ENCODE measurements at places on chromosomes 16 and 17.

DNA sequence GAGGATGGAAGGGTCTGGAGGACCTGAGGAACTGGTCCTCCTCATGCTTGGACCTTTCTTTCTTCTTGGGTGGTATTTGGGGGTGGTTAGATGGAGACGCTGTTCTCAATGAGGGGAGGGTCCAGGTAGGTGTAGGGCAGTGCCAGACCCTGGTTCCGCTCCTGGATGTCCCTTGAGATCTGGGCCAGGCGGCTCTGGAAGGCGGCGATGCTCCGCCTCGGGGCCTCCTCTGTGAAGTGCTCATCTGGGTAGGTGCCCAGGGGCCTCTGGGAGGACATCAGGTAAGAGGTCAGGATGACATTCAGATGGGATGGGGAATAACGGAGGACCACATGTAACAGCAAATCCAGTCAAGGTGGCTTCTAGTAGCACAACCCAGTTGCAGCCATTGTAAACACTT, 9.0 kb upstream of the ALOX12B start:
- no peak overlapping the region for H3K27ac ChIP-seq
- no peaks in the 10 kb centered on the region for H3K27me3 ChIP-seq
- no peaks in the 10 kb centered on the region for H3K4me1 ChIP-seq
- H3K4me3 ChIP-seq: no peak overlapping the region
- no peak for DNase-seq
- H3K36me3 ChIP-seq: no peaks in the 10 kb centered on the region

- H3K27ac ChIP-seq: no peak overlapping the region
- no peaks in the 10 kb centered on the region for H3K36me3 ChIP-seq
- no peaks in the 10 kb centered on the region for H3K27me3 ChIP-seq
Measured at GRCh38 chr17:27871407-27871806, 21.8 kb downstream of the LYRM9 start.

DNA sequence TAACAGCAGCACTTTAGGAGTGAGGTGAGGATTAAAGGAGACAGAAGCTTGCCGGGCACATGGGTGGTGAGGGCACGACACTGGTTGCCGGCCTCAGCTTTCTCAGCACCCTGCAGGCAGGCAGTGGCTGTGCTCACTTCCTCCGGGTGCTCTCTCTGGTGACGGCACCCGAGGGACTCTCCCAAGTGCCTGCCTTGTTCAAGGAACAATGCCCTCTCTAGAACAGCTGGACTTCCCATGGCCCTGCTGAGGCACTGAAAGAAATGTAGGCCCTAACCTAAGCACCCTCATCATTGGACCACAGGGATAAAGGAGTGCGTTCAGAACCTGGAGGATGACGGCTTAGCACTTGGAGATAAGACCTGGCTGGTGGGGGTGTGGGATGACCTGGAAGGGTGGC, 72.7 kb downstream of the N4BP1 start:
- peaks cover 8% of the 10 kb centered on the region for H3K4me1 ChIP-seq
- H3K27me3 ChIP-seq: no peaks in the 10 kb centered on the region
- no peaks in the 10 kb centered on the region for H3K36me3 ChIP-seq

DNA sequence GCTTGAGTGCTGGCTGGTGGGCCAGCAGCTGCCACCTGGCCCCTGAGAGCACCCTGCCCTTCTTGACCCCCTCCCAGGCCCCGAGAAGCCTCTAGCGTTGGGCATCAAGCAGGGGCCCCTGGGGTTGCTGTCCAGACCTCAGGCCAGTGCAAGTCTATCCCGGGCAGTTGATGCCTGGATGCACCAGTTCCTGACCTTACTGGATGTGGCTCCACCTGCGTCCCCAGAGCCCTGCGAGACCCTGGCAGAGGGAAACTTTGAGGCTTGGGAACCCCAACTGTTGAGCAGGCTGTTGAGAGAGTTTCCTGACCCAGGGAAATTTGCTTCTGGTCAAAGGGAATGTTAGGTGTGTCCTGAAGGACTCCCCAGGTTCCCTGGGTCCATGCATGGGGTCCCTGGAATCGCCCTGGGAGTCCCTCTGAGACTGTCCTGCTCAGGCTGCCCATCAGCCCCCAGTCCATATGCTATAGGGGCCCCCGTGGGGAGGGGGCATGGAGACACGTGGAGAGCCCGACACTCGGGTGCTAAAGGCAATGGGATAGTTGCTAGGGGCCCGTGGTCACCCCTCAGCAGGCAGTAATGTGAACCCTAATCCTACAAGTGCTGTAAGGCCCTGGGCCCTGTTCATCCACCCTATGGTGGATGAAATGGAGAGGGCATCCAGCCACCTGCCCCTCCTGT, 46.4 kb downstream of the RAB11FIP4 start:
- H3K4me3 ChIP-seq: no peak overlapping the region
- no peaks in the 10 kb centered on the region for H3K27me3 ChIP-seq
- no peak for DNase-seq

GRCh38 chr17:58531661-58532554, 17.5 kb upstream of the MTMR4 start:
- H3K4me1 ChIP-seq: no peaks in the 10 kb centered on the region
- no peaks in the 10 kb centered on the region for H3K27me3 ChIP-seq
- peak overlapping the region; percentile 38 for H3K4me3 ChIP-seq
- DNase-seq: peak; percentile 32
- no peaks in the 10 kb centered on the region for H3K36me3 ChIP-seq

- H3K27me3 ChIP-seq: no peaks in the 10 kb centered on the region
- DNase-seq: peak; percentile 75
- H3K4me3 ChIP-seq: no peak overlapping the region
- H3K27ac ChIP-seq: peak overlapping the region; percentile 24
Measured at GRCh38 chr17:44210342-44211192, 8.9 kb downstream of the UBTF start.

GRCh38 chr16:30567160-30567990, 4.1 kb downstream of the ZNF688 start:
- H3K4me1 ChIP-seq: peaks cover 3% of the 10 kb centered on the region
- H3K36me3 ChIP-seq: no peaks in the 10 kb centered on the region
- H3K4me3 ChIP-seq: no peak overlapping the region
- no peaks in the 10 kb centered on the region for H3K27me3 ChIP-seq

GRCh38 chr17:46158323-46159296, 34.6 kb downstream of the KANSL1 start:
- H3K4me3 ChIP-seq: no peak overlapping the region
- no peaks in the 10 kb centered on the region for H3K36me3 ChIP-seq

DNA sequence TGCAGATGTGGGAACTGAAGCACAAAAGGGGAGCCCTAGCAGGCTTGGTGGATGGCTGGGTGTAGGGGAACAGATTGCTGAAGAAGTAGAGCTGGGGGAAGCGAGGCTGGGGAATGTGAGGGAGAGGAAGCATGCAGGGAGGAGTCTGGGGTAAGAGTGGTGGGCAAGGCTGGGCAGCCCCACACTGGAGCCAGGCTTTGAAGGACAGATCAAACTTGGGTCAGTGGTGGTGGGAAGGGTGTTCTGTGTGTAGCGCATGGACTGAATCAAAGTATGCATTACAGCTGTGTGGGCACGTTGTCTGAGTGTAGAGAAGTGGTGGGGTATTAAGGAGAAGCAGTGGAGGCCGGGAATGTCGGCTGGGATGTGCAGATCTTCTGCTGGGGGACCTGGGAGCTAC, 116.0 kb downstream of the CYLD start:
- H3K4me3 ChIP-seq: no peak overlapping the region
- H3K36me3 ChIP-seq: no peaks in the 10 kb centered on the region
- no peak overlapping the region for H3K27ac ChIP-seq
- H3K27me3 ChIP-seq: no peaks in the 10 kb centered on the region
- H3K4me1 ChIP-seq: no peaks in the 10 kb centered on the region

DNA sequence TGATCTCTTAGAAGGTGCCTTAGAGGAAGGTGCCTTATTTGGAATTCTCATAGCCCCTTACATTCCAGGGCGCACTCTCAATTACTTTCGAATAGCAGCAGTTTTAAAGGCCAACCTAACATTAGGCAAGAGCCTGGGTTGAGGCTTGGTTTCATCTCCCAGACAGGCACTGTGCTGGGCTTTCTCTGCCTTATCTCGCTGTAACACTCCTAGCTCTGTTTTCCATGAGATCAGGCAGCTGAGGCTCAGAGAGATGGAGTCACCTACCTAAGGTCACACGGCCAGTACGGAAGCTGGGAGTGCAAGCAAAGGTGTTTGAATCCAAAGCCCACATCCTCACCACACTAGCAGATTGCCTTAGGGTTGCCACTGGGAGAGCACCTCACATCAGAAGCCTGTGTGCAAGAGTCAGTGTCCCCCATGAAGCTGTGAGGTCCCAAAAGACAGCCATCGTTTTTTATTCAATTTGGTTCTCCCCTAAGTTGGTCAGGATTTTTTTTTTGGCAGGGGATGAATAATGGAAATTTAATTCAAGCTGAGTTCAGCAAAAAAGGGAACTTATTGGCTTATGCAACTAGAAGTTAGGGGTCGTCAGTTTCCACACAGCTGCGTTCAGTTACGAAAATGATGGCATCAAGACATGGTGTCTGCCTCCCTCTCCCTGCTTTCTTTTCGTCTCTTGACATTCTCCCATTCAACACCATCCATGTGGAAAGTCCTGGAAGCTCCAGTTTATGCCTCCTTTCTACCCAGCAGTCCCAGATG, 206.4 kb downstream of the KATNIP start:
- H3K27ac ChIP-seq: no peak overlapping the region
- DNase-seq: no peak
- H3K27me3 ChIP-seq: no peaks in the 10 kb centered on the region
- H3K4me1 ChIP-seq: no peaks in the 10 kb centered on the region
- no peak overlapping the region for H3K4me3 ChIP-seq
- H3K36me3 ChIP-seq: no peaks in the 10 kb centered on the region

- DNase-seq: no peak
- peaks cover 18% of the 10 kb centered on the region for H3K4me1 ChIP-seq
- H3K36me3 ChIP-seq: no peaks in the 10 kb centered on the region
- H3K27ac ChIP-seq: no peak overlapping the region
- H3K27me3 ChIP-seq: no peaks in the 10 kb centered on the region
- H3K4me3 ChIP-seq: no peak overlapping the region
Measured at GRCh38 chr17:73357318-73357717, 45.5 kb upstream of the CDC42EP4 start.

DNA sequence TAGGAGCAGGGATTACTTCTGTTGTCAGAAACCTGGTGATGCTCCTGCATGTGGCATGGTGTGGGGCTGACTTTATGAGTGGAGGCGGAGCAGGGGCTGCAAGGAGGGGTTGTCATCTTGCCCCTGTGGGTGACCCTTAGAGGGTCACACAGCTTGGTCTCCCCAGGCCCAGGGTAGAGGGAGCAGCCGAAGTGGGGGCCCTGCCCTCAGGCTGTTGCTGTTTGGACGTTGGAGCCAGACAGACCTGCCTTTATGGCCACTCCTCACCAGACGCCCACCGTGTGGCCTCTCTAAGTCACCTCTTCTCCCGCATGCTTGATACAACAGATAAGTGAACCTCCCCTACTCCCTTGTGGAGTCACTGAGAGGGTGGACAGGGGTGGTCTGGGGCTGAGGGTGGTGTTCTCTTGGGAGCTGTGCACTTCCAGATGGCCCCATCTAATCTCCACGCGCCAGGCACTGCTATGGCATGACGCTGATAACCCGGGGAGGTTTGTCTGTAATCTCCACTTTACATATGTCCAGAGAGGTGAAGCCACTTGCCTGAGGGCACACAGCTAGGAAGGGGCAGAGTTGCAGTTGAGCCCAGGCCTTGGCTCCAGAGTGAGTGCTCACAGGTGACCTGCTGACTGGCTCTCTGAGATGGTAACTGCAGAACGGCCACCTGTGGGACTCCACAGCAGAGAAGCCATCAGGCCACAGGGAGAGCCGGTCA, 10.0 kb downstream of the MAP2K3 start:
- H3K27me3 ChIP-seq: no peaks in the 10 kb centered on the region
- H3K27ac ChIP-seq: no peak overlapping the region
- DNase-seq: no peak
- peaks cover 3% of the 10 kb centered on the region for H3K4me1 ChIP-seq
- H3K4me3 ChIP-seq: no peak overlapping the region
- H3K36me3 ChIP-seq: no peaks in the 10 kb centered on the region

- no peak overlapping the region for H3K4me3 ChIP-seq
- no peaks in the 10 kb centered on the region for H3K36me3 ChIP-seq
- no peaks in the 10 kb centered on the region for H3K4me1 ChIP-seq
- DNase-seq: no peak
- H3K27ac ChIP-seq: no peak overlapping the region
Measured at GRCh38 chr17:78258323-78259191, 27.1 kb downstream of the TMEM235 start.

DNA sequence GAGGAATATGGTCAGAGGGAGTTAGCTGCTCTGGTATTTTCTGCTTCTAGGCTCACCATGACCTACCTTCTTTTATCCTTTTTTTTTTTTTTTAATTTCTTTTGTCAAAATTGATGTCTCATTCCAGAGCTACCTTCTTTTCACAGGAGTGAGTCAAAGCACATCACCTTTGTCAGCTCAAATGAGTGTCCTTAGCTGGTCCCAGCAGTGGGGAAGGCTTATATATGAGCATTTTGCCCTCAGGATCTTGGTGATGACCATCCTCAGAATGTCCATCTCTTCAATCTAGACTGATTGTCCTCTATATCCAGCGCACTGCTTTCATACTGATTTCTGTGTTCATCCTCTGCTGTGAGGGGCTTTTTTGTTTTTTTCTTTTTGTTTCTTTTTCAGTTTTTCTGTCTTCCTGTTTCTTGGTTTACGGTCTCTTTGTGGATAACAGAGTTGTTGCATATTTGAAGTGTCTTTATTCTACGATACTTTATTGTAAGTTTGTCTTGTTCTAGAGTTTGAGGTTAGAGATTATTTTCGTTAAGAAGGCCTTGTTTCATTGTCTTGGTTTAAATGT, 24.9 kb downstream of the CBFB start:
- H3K4me1 ChIP-seq: no peaks in the 10 kb centered on the region
- no peaks in the 10 kb centered on the region for H3K36me3 ChIP-seq
- DNase-seq: no peak

DNA sequence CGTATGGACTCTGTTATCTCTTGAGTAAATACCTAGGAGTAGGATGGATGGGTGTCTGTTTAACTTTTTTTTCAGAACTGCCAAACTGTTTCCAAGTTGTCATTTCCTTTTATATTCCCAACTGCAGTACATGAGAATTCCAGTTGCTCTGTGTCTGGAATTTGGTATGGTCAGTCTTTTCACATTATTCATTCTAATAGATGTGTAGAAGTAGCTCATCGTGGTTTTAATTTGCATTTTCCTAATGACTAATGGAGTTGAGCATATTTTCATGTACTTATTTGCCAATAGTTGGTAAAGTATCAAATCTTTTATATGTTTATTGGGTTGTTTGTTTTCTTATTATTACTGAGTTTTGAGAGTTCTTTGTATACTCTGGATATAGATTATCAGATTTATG, 27.0 kb downstream of the MRTFB start:
- H3K4me3 ChIP-seq: no peak overlapping the region
- H3K36me3 ChIP-seq: no peaks in the 10 kb centered on the region
- no peak for DNase-seq

- H3K4me1 ChIP-seq: peaks cover 5% of the 10 kb centered on the region
- H3K27me3 ChIP-seq: no peaks in the 10 kb centered on the region
- no peak for DNase-seq
- no peak overlapping the region for H3K27ac ChIP-seq
- no peaks in the 10 kb centered on the region for H3K36me3 ChIP-seq
Measured at GRCh38 chr16:84879569-84880487, 60.0 kb downstream of the CRISPLD2 start.

GRCh38 chr16:35011-35677, 18.3 kb downstream of the POLR3K start:
- no peaks in the 10 kb centered on the region for H3K4me1 ChIP-seq
- no peak for DNase-seq
- no peak overlapping the region for H3K4me3 ChIP-seq
- no peaks in the 10 kb centered on the region for H3K36me3 ChIP-seq
- no peaks in the 10 kb centered on the region for H3K27me3 ChIP-seq
